ENCODE measurements at places on chromosomes 3 and 15. TPM values are rescaled to one million over a fixed set of nuclear protein-coding genes. Genes with fewer than 3 reads are reported as not detected.

DNA sequence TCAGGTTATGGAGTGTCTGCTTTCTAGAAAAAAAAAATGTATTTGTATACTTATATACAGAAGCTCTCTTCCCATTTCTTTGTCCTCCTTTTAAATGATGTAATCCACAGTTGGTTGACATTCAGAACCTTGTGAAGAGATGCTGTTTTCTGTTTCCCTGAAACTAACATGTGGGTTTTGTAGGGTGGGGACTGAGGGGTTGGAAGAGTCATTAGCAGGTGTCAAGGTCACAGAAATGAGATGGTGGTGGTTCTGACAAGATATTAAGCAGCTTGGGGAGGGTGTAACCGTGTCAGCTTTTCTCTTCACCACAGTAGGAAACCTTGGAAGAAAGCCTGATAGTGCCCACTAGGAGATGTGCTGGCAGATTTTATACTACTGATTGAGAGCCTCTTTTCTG lies 2.4 kb downstream of the RASA2 start:
- no peak overlapping the region for H3K27ac ChIP-seq
- DNase-seq: no peak
- H3K36me3 ChIP-seq: no peaks in the 10 kb centered on the region
- no peak overlapping the region for H3K4me3 ChIP-seq
- H3K4me1 ChIP-seq: peaks cover 3% of the 10 kb centered on the region
- H3K27me3 ChIP-seq: no peaks in the 10 kb centered on the region

DNA sequence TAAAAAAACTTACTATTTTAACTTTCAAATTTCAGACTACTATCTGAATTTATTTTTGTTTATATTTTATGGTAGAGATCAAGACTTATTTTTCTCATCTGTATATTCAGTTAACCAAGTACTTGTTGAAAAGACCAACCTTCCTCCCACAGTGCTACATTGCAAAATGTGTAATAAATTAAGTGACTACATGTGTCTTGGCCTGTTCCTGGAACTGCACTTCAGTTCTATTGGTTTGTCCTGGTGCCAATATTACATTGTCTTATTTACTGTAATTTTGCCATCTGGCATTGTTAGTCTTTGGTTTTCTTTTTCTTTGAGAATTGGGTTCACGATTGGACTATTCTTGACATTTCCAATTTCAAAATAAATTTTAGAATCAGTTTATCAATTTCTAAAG lies 138.4 kb upstream of the KCNMB2 start:
- DNase-seq: no peak
- no peaks in the 10 kb centered on the region for H3K36me3 ChIP-seq
- no peak overlapping the region for H3K27ac ChIP-seq
- no peaks in the 10 kb centered on the region for H3K27me3 ChIP-seq
- no peaks in the 10 kb centered on the region for H3K4me1 ChIP-seq

DNA sequence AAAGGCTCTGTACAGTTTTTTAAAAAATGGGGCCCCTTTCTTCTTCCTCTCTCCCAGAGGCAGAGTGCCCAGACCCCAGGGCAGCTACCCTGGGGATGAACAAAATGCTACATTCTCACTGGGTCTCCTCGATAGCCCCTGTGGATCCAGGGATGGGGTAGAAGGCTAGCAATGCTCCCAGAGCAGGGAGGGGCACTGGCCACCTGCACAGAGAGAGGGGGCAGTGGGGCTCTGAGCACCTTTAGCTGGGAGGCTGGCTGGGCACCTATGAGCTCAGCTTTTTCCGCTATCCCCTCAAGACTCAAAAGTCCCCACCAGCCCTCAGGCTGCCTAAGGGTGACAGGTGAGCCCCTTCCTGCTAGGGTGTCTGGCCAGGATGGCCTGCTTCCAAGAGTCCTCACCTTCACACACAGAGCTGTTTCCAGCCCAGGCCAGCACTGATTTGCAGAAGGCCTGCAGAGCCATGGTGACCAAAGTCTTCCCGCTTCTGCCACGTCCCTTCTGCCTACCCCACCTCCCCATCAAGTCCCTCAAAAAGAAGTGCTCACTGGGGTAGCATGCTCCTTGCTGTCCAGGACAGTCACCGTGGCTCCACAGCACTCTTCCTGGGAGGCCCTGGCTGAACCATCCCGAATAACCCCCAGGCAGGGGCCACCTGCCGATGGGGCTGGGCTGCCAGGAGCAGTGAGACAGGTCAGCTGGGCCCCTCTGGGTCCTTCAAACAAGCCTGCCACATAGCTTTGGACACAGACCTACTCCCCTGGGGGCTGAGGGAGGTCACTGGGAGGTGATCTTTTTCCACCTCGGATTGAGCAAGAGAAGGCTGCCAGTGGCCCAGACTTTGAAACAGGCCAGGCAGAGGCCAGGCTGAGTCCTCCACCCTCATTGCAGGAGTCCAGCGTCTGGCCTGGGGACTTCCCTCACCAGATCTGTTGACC lies 20.4 kb downstream of the BMF start:
- DNase-seq: no peak
- no peaks in the 10 kb centered on the region for H3K27me3 ChIP-seq
- H3K4me3 ChIP-seq: no peak overlapping the region
- peaks cover 25% of the 10 kb centered on the region for H3K4me1 ChIP-seq
- peak overlapping the region; percentile 81 for H3K27ac ChIP-seq
- H3K36me3 ChIP-seq: no peaks in the 10 kb centered on the region

DNA sequence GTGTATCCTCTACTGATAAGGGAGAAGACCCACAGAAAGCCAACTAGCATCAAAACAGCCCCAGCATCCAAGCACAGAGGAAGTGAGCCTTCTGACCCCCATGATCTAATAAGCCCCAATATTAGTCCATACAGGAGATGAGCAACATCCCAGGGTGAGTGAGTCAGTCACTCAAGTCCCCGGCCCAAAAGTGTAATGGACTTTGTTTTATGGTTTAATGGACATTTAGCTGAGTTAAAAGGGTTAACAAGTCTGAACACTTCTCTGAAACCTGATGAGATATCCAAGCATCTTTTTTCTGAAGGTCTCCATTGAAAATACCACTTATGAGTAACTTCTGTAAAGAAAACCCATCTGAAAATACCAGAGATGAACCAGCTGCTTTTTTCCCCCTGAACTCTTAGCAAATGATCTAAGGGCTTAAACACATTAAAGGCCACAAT lies 115.6 kb downstream of the GREM1 start:
- no peaks in the 10 kb centered on the region for H3K27me3 ChIP-seq
- H3K36me3 ChIP-seq: no peaks in the 10 kb centered on the region
- H3K27ac ChIP-seq: no peak overlapping the region
- H3K4me1 ChIP-seq: no peaks in the 10 kb centered on the region
- H3K4me3 ChIP-seq: no peak overlapping the region

GRCh38 chr15:90200534-90201129 lies 498 bp upstream of the SEMA4B start:
- H3K27ac ChIP-seq: peak overlapping the region; percentile 87
- peaks cover 5% of the 10 kb centered on the region for H3K4me1 ChIP-seq
- no peaks in the 10 kb centered on the region for H3K27me3 ChIP-seq
- no peaks in the 10 kb centered on the region for H3K36me3 ChIP-seq
- peak overlapping the region; percentile 79 for H3K4me3 ChIP-seq
- DNase-seq: no peak

GRCh38 chr15:50906954-50907600 lies 1.4 kb upstream of the AP4E1 start:
- H3K4me3 ChIP-seq: peak overlapping the region; percentile 96
- peaks cover 6% of the 10 kb centered on the region for H3K4me1 ChIP-seq
- H3K27me3 ChIP-seq: no peaks in the 10 kb centered on the region
- H3K27ac ChIP-seq: peak overlapping the region; percentile 98
- DNase-seq: no peak

- no peaks in the 10 kb centered on the region for H3K36me3 ChIP-seq
- DNase-seq: no peak
- H3K4me1 ChIP-seq: no peaks in the 10 kb centered on the region
- no peak overlapping the region for H3K4me3 ChIP-seq
Observed at GRCh38 chr3:189842681-189843602, 211.8 kb downstream of the TP63 start.

DNA sequence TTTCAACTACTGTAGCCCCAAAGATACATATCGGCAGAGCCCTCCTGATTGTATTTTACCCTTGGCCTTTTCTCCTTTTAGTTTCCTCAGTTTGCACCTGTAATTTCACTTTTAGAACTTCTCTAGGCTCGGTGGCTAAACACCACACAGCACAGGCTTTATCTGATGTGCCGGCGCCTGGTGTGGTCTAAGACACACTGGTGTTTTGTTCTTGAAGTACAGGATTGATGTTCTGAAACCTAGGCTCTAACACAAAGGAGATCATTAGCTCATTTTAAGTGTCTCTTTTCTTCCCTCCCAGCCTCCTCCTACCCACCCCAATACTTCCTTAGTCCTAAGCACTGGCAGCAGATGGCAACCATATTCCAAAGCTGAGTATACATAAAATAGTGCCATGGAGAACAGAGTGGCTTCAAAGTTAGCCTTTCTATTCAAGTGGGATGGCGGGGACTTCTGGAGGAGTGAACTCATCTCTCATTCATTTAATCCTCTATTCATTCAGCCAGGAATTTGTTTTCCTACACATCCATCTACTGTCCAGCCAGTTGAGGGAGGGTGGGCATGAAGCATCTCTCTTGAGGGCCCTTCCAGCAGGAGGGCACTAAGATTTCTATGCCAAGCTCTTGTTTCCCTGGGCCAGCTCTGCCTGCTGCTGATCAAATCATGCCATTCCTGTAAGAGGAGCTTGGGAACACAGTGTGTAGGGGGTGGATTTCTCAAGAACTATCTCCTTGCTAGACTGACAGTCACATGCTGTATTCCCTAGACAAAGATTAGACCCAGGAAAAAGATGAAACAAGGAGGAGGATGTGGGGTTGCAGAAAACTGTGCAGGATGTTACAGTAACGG lies 71.2 kb downstream of the TIGIT start:
- H3K27me3 ChIP-seq: no peaks in the 10 kb centered on the region
- peak overlapping the region; percentile 28 for H3K27ac ChIP-seq
- no peaks in the 10 kb centered on the region for H3K36me3 ChIP-seq
- H3K4me1 ChIP-seq: no peaks in the 10 kb centered on the region
- no peak for DNase-seq

- no peaks in the 10 kb centered on the region for H3K4me1 ChIP-seq
- DNase-seq: no peak
- H3K36me3 ChIP-seq: no peaks in the 10 kb centered on the region
- no peak overlapping the region for H3K4me3 ChIP-seq
- no peak overlapping the region for H3K27ac ChIP-seq
Observed at GRCh38 chr15:80207887-80208286, 44.1 kb downstream of the CTXND1 start.

DNA sequence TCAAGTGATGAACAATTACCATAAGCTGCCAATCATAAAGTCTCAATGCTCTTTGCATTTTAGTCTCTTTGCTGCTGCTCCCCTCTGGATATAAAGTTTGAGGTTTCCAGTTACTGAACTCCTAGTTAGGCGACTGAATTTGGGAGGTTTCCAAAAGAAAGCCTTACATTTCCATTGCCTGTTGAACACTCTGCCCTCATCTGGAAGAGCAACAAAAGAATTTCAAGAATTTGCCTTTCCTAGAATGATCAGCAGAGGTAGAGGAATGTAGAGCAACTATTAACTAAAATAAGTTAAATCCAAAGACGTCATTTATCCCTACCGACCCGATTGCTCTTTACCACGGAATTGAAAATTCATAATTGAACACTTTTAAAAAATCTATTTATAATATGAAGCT lies 53.4 kb upstream of the PRICKLE2 start:
- no peak for DNase-seq
- H3K27me3 ChIP-seq: no peaks in the 10 kb centered on the region
- H3K27ac ChIP-seq: no peak overlapping the region
- H3K4me1 ChIP-seq: no peaks in the 10 kb centered on the region

DNA sequence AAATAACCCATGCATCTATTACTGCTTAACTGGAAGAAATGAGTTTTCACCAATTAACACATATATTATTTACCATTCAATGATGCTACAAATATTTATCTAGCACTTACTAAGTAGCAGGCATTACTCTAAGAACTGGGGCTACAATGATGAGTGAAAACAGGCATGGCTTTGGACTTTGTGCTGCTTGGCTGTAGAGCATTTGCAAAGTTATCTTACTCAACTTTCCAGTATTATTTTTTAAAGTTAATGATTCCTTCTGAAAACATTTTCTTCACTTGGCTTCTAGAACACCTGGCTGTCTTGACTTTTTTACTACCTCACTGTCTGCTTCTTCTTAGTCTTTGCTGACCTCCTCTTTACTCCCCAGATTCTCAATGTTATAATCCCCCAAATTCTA lies 1.8 kb downstream of the C3orf33 start:
- no peak overlapping the region for H3K4me3 ChIP-seq
- H3K27ac ChIP-seq: no peak overlapping the region
- no peak for DNase-seq
- H3K4me1 ChIP-seq: no peaks in the 10 kb centered on the region
- no peaks in the 10 kb centered on the region for H3K36me3 ChIP-seq
- H3K27me3 ChIP-seq: no peaks in the 10 kb centered on the region

- no peaks in the 10 kb centered on the region for H3K27me3 ChIP-seq
- no peak overlapping the region for H3K4me3 ChIP-seq
- H3K4me1 ChIP-seq: no peaks in the 10 kb centered on the region
- DNase-seq: no peak
Observed at GRCh38 chr15:77984446-77984861, 93.1 kb downstream of the TBC1D2B start.

GRCh38 chr3:13019243-13020095 lies 53.8 kb downstream of the IQSEC1 start:
- H3K27me3 ChIP-seq: no peaks in the 10 kb centered on the region
- H3K27ac ChIP-seq: peak overlapping the region; percentile 48
- H3K4me1 ChIP-seq: peaks cover 37% of the 10 kb centered on the region
- peak overlapping the region; percentile 27 for H3K4me3 ChIP-seq

DNA sequence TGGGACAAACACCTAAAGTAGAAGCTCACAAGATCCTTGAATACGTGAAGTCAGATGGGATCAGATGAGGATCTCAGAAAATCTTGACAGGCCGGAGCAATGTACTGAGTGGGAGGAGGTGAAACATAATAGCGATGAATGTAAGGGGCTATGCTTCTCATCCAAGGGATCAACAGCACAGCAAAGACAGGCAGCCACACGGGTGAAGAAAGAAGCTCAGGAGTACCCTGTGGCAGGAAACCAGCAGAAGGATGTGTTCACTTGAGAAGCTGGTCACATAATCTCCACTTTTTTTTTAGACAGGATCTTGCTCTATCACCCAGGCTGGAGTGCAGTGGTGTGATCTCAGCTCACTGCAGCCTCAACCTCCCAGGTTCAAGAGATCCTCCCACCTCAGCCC lies 92.4 kb downstream of the MEGF11 start:
- no peaks in the 10 kb centered on the region for H3K27me3 ChIP-seq
- no peak overlapping the region for H3K4me3 ChIP-seq
- no peaks in the 10 kb centered on the region for H3K4me1 ChIP-seq
- H3K36me3 ChIP-seq: no peaks in the 10 kb centered on the region
- no peak overlapping the region for H3K27ac ChIP-seq

CSTA gene
- 40.3 TPM for total RNA-seq

ESYT3 gene
- total RNA-seq: 2.3 TPM

SLC9C1 gene
- total RNA-seq: 0.15 TPM

CNTN6 gene
- total RNA-seq: 0.15 TPM

ZNF197 gene
- 18.0 TPM for total RNA-seq

AP3B2 gene
- 5.3 TPM for total RNA-seq
